ENCODE measurements at places on chromosomes 2 and 18. TPM values are rescaled to one million over a fixed set of nuclear protein-coding genes. Genes with fewer than 3 reads are reported as not detected.

VIT gene
- not detected for total RNA-seq

DSG4 gene
- total RNA-seq, result not detected

DNA sequence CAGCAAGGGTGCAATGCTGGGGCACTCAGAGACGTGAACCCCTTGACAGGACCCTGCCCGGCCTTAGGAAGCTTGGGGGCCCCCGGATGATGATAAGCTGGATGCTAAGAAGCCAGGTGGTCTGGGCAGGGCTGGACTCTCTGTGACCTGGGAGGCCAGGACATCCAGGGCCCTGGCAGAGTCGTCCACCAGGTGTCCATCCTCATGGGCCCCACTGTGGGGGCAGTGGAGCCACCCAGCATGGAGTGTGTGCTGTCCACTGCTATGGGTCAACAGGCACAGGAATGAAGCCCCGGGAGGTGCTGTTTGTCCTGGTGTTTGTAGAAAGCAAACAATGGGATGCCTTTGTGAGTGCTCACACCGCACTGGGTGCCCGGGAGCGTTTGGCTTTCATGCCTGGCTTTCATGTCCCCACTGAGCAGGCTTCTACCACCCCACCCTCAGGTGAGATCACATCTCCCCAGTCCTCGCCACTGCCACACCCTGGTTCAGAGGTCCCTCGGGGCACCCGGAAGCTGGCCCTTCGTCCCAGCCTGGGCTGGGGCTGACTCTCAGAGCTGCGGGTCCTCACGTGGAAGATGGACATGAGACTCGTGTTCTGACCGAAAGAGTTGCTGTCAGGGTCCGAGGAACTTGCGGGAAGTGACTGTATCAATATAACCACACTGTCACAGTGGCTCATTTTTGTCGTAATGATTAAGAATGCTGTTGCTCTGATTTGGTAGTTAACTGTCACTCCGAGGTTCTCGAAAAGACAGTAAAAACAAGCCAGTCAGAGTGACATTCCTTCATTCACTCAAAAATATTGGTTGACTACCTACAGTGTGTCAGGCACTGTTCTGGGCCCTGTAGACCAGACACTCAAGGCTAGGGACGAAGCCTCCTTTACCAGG is 53.3 kb downstream of the INHBB start:
- H3K4me3 ChIP-seq, result no peak overlapping the region
- no peaks in the 10 kb centered on the region for H3K36me3 ChIP-seq
- no peaks in the 10 kb centered on the region for H3K4me1 ChIP-seq
- no peak overlapping the region for H3K27ac ChIP-seq
- DNase-seq, result no peak

DNA sequence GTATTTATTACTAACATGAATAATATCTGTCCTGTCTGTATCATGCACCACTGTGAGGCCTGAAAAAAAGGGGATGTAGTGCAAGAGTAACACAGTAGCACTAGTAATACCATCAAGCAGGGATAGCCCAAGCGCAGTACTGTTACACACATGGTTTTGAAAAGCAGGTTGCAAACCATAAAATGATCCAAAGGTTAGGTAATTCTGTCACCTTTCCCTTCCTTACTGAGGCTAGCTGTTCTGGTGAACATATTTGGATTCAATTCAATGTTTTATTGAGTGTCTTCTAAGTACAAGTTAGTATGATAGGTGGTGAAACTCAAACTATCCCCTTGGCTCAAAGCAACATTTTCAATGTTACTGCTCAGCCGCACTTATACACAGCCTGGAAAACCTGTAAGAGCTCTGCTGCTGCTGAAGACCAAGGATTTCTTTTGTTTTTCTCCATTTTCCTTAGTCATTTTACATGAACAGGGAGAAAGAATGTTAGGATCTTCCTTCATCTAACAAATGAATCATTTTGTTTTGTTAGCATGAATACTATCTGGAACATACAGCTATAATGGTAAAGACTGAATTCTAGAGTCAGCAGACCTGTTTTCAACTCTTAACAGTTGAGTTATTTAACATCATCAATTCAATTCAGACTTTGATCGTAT is 102.5 kb upstream of the ITPRID2 start:
- no peak for DNase-seq
- no peaks in the 10 kb centered on the region for H3K4me1 ChIP-seq
- no peaks in the 10 kb centered on the region for H3K27me3 ChIP-seq
- H3K4me3 ChIP-seq, result no peak overlapping the region
- no peak overlapping the region for H3K27ac ChIP-seq

CRYGC gene
- not detected for total RNA-seq

GRCh38 chr2:17319090-17319489 is 199.2 kb downstream of the RAD51AP2 start:
- no peak overlapping the region for H3K4me3 ChIP-seq
- H3K36me3 ChIP-seq, result no peaks in the 10 kb centered on the region
- no peak overlapping the region for H3K27ac ChIP-seq
- no peaks in the 10 kb centered on the region for H3K4me1 ChIP-seq

DNA sequence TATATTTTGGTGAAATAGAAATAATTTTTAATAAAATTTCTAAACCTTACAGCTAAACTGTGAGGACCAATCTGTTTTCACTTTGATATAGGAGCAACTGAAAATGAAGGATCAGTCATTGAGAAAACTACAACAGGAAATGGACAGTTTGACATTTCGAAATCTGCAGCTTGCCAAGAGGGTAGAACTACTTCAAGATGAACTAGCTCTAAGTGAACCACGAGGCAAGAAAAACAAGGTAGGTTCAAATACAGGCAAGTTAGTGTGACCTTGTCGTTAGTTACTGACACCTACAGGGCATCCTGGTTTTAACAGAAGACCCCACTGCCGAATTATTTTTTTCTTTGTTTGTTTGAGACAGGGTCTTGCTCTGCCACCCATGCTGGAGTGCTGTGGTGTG is 75.5 kb upstream of the STON1 start:
- no peak for DNase-seq
- peaks cover 78% of the 10 kb centered on the region for H3K36me3 ChIP-seq
- H3K27me3 ChIP-seq, result no peaks in the 10 kb centered on the region
- peaks cover 5% of the 10 kb centered on the region for H3K4me1 ChIP-seq
- no peak overlapping the region for H3K27ac ChIP-seq

DDX18 gene
- 177 TPM for total RNA-seq

HOXD1 gene
- total RNA-seq, result not detected

NPPC gene
- total RNA-seq, result 0.34 TPM

GRCh38 chr2:186842373-186842772 is 6.6 kb downstream of the ZSWIM2 start:
- no peaks in the 10 kb centered on the region for H3K4me1 ChIP-seq
- no peaks in the 10 kb centered on the region for H3K27me3 ChIP-seq
- no peak overlapping the region for H3K27ac ChIP-seq
- no peak overlapping the region for H3K4me3 ChIP-seq
- DNase-seq, result no peak
- no peaks in the 10 kb centered on the region for H3K36me3 ChIP-seq

DNA sequence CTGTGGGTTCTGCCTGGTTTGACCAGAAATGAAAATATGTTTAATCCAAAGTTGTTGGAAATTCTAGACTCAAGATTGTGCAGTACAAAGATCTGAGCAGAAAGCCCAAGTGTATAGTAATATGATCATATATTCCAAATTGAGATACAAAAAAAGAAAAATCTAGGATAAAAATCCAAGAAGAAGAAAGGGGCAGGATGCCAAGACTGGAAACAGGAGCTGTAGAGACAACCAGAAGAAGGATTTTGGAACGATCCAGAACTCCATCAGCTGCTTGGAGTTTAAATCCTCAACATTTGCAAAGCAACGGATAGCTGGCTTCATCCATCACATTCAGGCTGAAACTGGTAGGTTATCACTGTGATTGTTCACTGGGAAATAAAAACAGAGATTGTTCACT is 333.6 kb upstream of the UBE2E3 start:
- no peaks in the 10 kb centered on the region for H3K27me3 ChIP-seq
- no peaks in the 10 kb centered on the region for H3K36me3 ChIP-seq
- no peak for DNase-seq
- H3K27ac ChIP-seq, result no peak overlapping the region
- no peaks in the 10 kb centered on the region for H3K4me1 ChIP-seq
- no peak overlapping the region for H3K4me3 ChIP-seq

Data from CD4-positive, alpha-beta T cell (primary cell).